Colonic mucosa (tissue), 4 donors: ENCODE measurements at places on chromosomes 4 and X. TPM values are rescaled to one million over a fixed set of nuclear protein-coding genes. Genes with fewer than 3 reads are reported as not detected.

- no peak for DNase-seq
These were observed 183.2 kb upstream of the CASK start for GRCh38 chrX:42106556-42106955.

GRCh38 chr4:7949759-7950158, 10.1 kb upstream of the AFAP1 start:
- no peak for DNase-seq

DNA sequence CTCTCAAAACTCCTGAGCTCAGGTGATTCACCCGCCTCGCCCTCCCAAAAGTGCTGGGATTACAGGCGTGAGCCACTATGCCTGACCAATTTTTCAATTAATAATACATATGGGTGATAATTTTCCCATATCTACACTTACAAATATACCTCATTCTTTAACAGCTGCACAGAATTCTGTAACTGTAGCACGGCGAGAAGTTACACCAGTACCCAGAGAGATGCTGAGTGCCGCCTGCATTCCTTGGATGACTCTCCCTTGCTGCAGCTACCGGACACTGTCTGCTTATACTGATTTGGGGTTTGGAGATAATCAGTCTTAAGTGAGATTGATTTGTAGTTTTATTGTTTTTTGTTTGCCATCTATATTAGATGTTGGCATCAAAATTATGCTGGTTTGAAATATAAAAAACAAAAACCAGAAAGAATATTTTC, 5.8 kb downstream of the TIFA start:
- DNase-seq: no peak

DNA sequence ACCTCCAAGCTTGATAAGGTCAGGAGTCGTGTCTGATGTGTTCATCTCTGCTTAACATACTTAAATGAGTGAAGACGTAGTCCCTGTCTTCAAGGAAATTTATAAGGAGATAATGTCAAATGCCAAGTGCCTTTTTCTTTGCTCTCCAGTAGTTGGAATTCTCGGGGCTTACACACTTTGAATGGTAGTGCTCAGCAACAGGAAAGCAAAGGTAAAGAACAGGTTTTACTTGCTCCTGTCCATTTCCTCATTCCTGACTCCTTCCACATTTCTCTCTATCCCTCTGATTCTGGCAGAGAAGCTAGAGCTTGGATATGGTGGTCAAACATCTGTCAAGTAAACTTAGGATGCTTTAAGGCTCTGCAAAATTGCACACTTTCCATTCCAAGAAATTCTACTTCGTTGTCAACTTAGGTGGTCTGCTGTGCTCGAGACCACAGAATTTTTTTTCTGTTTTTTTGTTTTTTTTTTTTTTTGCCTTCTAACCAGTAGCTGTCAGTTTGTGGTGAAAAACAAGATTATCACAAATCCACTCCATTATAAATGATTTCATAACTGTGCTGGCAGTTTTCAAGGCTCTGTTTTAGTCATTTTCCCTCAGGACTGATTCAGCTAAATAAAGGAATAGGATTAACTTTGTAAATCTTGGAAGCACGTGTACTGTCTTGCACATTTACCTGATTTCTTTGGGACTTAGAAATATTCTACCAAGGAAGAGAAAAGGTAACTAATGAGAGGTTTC, 180.8 kb upstream of the ANXA3 start:
- no peak for DNase-seq

- DNase-seq: no peak
These were observed 19.6 kb downstream of the CD40LG start for GRCh38 chrX:136667446-136668168.

GRCh38 chr4:155759372-155760252, 791 bp downstream of the GUCY1B1 start:
- peak; percentile 22 for DNase-seq

GRCh38 chr4:20592663-20593062, 107.6 kb upstream of the PACRGL start:
- no peak for DNase-seq

The EOLA2 gene
- 28.4 TPM for total RNA-seq

The DCAF4L1 gene
- 0.05 TPM for total RNA-seq

The JAKMIP1 gene
- 0.42 TPM for total RNA-seq

The CT45A1 gene
- total RNA-seq: not detected

The UGT2A1 gene
- not detected for total RNA-seq
